ENCODE measurements at places on chromosomes 5 and 9. TPM values are rescaled to one million over a fixed set of nuclear protein-coding genes. Genes with fewer than 3 reads are reported as not detected.

GRCh38 chr5:173863359-173863758, 24.8 kb upstream of the CPEB4 start:
- DNase-seq: no peak

- DNase-seq: no peak
Observed at GRCh38 chr9:77982581-77983319, 48.9 kb downstream of the GNAQ start.

- no peak for DNase-seq
Observed at GRCh38 chr9:70679845-70680244, 265.4 kb upstream of the KLF9 start.

GRCh38 chr5:96151891-96152290, 190.2 kb upstream of the ELL2 start:
- DNase-seq: no peak

Gene CAMK2A
- total RNA-seq: 1.3 TPM

DNA sequence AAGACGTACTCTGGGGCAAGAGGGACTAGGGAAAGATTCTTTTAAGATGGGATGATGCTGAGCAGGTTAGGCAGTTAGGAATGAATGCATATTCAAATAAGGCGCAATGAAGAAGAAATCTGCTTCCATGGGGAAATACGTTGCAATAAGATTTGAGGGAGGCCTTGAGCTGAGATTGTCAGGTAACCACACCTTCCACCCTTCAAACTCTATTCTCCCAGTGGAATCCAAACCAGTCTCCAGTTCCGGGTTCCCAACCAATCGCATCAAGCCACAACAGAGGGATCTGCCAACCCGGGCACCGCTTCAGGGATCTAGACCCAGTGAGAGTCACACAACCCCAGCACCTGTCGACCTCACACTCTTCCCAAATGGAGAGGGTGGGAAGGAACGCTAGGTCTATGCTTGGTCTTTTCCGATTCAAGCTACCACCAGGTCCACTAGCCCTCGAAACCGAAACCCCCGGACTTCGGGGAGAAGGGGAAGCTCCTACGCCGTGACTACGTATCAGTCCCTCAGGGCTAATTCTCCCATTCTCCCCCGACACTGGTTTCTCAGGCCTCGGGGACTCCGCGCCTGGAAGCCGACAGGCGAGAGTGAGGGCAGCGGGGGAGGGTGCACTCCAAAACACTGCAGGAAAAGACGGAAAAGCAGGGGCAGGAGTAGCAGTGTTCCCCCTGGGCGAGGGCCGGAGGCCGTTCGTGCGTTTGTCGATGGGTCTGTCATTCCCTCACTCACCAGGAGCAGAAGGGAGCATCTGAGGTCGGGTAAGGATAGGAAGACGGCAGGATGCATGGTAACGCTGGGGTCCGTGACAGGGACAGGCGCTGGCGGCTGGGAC, 534 bp downstream of the ERP44 start:
- peak; percentile 69 for DNase-seq

DNA sequence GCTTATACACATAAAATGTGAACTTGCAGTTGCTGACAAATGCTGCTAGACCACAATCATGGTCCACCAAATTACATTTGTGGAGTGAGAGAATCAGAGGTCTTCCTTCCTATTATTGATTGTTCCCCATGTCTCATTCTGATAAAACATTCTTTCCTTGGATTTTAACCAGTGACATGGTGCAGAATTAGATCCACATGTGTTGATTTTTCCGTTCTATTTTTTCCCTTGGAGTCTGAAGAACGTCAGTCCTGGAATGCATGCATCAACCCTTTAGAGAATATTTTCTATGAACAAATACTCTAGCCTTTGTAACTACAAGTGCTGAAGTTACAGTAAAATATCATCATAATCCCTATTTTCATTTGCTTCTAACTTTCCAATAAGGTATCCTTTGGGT, 170.7 kb upstream of the SPRY4 start:
- DNase-seq: no peak

DNA sequence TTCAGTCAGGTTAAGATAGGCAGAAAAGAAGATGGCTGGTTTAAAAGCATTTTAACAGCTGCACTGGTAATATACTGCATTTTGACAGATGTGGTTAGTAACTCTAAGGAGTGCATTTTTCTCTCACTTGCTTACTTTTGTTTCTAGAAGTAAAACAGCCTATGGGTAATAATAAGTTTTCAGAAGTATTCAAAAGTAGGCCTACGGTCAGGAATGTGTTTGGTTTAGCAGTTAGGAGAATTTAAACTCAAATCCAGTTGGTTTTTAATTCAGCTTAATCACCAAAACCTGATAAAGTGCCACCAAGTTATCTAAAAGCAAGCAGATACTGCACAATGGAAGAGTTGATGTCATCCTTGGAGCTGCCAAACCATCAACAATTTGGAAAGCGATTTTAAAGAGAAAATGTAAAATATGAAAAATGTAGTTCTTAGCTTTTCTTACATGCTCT, 160.3 kb downstream of the ARSB start:
- DNase-seq: peak; percentile 8

GRCh38 chr9:5909976-5910375, 19.3 kb downstream of the MLANA start:
- peak; percentile 30 for DNase-seq

DNA sequence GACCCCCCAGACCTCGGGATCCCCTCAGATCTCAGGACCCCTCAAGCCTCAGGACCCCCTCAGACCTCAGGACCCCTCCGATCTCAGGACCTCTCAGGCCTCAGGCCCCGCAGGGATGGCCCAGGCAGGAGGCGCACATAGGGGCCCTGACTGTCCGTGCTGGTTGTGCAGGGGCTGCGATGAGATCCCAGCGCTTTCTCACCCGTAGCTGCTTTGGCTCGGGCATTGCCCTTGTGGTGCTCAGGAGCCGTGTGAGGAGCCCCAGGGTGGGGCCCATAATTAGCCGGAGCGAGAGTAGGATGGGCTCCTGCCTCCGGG, 680 bp upstream of the LPCAT1 start:
- DNase-seq: no peak

DNA sequence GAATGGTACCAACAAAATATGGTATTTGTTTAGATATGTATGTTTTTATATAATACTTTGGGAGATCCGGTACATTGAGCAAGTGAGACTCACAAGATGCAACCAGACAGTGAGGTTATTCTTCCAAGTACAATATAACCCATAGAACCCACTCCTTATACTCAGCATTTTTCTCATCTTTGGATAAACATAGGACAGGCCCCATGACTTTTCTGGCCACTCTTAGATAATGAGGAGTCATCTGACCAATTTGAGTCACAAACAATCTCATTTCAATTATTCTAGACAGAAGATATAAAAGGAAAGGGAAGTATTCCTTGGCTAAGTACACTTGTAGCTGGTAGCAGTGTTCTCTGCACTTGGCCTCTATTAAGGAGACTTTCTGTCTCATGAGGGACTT, 150.2 kb downstream of the SGCD start:
- peak; percentile 4 for DNase-seq

Gene ANKRD31
- total RNA-seq: not detected

- no peak for DNase-seq
Observed at GRCh38 chr5:170357955-170358444, 31.2 kb downstream of the KCNMB1 start.

DNA sequence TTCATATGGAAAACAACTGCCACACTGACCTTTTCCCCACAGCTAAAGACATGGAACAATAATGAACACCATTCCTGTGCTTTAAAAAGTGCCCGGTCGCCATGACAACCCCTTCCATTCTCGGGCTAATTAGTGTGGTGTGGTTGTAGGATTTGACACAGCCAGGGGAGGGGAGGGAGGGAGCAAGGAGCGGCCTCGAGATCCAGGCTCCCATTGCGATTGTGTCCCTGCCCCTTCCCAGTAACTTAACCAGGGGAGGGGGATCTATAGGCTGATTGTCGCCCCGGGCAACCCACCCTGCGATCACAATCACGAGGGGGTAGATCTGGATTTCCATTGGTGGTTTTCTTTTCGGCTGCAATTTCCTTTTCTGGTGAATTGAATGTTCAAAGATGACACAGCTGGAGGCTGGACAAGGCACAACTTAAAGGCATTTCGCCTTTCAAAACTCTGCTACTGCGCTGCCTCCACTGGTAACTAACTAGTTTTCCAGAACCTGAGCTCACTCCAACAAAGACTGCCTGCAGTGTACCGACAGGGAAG, 96.7 kb upstream of the RETREG1 start:
- DNase-seq: no peak

- DNase-seq: peak; percentile 61
Observed at GRCh38 chr9:71001780-71002386, 119.5 kb downstream of the TRPM3 start.

DNA sequence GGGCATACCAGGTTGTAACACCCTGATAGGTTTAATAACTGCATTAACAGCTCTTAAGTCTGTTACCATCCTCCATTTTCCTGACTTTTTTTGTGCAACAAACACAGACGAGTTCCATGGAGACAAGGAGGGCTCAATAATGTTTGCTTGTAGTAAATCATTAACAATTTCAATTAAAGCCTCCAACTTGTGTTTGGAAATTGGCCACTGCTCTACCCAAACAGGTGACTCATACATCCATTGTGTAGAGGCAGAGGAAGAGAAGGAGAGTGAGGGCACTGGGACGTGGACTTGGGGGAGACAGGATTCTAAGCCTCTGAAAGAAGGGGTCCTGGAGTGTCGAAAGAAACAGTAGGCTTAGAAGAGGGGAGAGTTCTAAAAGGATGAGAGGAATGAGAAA, 213.6 kb upstream of the KCNN2 start:
- DNase-seq: no peak

DNA sequence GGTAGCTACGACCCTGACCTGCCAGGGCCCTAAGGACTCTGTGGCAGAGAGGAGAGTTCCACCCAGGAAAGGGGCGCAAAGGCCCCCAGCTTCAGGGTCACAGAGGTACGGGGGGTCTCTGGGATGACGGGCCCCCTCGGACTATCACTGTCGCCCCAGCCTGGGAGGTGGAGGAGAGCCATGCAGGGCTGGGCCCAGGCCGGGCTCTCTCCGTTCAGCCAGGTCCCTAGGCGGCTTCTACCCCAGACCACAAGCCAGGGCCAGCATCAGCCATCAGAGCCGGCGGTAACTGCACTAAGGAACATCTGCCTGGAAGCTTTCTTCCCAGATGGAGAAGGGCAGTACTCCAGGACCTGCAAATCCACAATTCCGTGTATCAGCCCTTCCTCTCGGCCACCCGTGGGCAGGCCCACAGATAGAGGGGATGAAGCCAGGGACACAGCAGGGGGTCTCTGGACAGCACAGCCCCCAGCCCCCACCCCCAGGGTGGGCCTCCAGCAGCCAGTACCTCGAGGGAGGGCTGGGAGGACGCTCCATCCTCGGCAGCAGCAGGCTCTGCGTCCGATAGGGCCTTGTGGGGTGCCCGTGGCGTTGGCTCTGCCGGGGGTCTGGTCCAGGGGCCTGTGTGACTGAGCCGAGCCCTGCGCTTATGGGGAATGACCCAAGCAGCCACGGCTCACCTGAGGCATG, 38.4 kb downstream of the NACC2 start:
- no peak for DNase-seq

Gene GRM6
- total RNA-seq: not detected

Gene FBP1
- total RNA-seq: not detected

Gene COL23A1
- total RNA-seq: not detected

Gene NR2F1-AS1
- 24.4 TPM for total RNA-seq

GRCh38 chr5:79093762-79094161, 17.8 kb upstream of the BHMT start:
- DNase-seq: no peak

GRCh38 chr9:121637713-121638220, 13.7 kb upstream of the DAB2IP start:
- peak; percentile 92 for DNase-seq

- DNase-seq: no peak
Observed at GRCh38 chr9:121237916-121238315, 30.0 kb upstream of the GSN start.

Gene TSSK1B
- not detected for total RNA-seq

Gene ORM2
- total RNA-seq: not detected

DNA sequence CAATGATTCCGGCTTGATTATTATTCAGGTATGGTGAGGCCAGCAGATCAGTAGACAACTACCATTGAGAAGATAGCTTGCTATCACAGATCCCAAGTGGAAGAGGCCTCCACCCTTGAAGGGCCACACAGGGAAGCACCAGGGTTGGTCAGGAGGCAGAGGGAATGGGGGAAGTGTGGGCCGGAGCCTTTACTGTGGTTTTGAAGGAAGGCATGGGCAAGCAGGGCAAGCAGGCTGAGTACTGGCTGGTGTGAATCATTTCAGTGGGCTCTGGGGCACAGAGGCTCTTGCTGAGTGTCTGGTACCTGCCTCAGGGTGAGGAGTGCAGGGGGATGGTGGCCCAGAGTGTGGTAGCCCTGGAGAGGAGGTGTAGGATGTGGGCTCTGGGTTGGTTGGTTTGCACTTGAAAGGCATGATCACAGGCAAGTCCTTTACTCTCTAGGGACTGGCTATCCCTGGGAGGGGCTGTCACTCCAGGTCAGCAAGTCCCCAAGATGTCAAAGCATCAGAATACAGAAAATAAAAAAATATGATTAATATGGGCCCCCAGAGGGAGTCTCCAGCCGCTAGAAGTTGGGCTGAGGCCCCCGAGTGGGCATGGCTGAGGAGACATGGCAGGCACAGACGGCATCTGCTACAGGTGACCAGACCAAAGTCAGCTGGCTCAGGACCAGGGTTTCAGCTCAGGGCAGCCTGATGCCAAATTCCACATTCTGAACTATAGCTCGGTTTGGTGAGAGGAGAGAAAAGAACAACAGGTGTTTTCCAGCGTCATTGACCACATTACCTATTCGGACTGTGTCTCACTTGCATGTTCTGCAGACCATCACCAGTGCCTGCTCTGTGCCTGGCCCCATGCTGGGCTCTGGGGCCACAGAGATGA, 9.7 kb upstream of the SUSD3 start:
- no peak for DNase-seq

Gene SHOC1
- not detected for total RNA-seq

GRCh38 chr9:38141746-38142591, 72.9 kb upstream of the SHB start:
- peak; percentile 78 for DNase-seq

Gene DCAF10
- 11.1 TPM for total RNA-seq

Gene LCN2
- 0.14 TPM for total RNA-seq
